ENCODE measurements at places on chromosomes 4 and X.

GRCh38 chr4:54945838-54946237, 179.6 kb downstream of the KDR start:
- DNase-seq: peak; percentile 23

DNA sequence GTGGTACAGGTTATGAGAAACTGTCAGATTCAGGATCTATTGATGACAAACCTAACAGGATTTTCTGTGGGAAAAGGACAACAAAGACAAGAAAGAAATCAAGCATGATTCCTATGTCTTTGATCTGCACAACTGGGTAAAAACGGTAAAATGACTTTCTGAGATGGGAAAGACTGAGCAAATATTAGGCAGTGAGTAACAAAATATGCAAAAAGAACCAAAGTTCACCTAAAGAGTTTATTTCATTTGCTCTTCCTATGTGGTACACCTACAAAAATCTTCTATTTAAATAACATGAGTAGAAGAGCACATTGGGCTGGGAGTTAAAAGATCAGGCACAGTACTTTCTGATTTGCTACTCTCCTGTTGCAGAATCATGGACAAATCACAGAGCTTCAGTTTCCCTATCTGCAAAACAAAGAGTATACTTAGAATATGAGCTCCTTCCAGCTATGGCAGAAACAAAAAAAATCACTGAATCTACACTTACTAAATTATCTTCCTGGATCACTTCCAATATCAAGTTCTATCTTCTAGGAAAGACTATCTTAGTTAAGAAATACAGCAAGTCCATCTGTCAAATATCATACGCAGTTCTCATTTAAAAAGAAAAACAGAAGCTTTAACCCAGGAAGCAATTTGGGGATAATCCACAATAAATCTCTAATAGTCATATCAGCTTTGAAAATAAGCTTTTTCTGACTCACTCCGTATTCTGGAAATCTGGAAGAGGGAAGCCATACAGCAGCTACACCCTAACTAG, 37.4 kb downstream of the NFXL1 start:
- no peak for DNase-seq

GRCh38 chr4:169132561-169133305, 122.7 kb upstream of the CBR4 start:
- DNase-seq: peak; percentile 37

- DNase-seq: no peak
Observed at GRCh38 chr4:89069481-89069880, 12.5 kb upstream of the FAM13A start.

- no peak for DNase-seq
Observed at GRCh38 chr4:120843849-120844527, 78.5 kb downstream of the PRDM5 start.

DNA sequence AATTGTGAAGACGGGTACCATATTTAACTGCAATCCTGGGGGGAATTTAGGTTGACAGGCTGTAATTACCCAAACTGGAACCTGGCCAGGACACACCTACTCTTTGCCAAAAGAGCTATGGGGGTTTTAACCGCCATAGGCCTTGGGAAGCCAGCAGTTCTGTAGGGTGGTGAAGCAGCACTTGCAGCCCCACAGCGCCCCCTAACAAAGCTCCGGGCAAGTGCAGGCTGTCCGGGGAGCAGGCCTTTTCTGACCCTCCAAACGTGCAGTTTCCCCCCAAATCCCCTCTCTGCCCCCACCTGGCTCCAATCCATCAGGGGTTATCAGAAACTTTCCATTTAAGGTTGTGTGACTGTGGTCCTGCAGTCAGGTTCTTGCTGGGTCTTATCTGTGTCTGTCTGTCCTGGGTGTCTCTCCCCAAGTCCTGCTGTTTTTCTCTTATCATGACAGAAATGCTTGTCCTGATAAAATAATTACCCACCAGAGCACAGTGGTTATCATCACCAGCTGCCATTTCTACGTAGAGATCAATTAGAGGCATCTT, 350.9 kb downstream of the MID1IP1 start:
- DNase-seq: no peak

- no peak for DNase-seq
Observed at GRCh38 chr4:116357758-116358157, 727.6 kb downstream of the TRAM1L1 start.

- DNase-seq: peak; percentile 52
Observed at GRCh38 chr4:94491322-94491721, 39.6 kb downstream of the PDLIM5 start.

- DNase-seq: no peak
Observed at GRCh38 chr4:175070444-175070843, 152.3 kb downstream of the ADAM29 start.

GRCh38 chrX:56853436-56853835, 124.4 kb downstream of the NBDY start:
- no peak for DNase-seq

DNA sequence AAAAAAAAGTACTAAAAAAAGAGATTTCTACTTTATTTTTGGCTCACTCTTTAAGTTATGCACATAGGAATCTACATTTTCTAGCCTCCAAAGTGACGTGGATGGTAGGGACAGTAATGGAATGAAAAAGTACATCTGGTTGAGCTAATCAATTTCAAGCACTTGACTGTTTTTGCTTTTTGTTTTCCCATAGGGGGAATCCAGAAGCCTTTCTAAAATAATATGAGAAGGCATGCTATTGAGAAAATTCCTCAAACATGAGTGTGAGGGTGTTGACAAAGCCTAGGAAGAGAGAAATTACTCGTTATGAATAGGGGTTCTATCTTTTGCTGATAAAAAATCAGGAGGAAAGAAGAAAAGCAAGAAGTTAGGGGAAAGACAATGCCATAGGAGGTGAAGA, 242.5 kb upstream of the PUDP start:
- DNase-seq: peak; percentile 62

DNA sequence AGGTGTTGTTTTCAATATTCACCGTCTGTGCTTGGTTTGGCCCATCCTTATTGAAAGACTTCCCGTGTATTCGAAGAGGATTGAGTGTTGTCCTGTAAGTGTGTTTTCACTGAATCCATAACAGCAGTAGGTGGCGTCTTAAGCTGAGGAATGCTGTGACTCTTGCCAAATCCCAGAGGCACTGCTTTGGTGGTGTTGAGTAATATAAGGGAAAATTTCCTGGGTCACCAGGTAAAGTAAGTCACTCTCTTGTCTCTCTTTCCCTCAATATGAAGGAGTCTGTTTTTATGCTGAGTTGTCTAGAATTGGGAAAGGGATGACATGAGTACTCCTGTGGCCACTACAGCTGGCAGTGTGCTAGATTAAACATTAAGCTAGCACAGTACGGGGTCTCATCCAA, 146.7 kb upstream of the ZXDB start:
- DNase-seq: no peak

DNA sequence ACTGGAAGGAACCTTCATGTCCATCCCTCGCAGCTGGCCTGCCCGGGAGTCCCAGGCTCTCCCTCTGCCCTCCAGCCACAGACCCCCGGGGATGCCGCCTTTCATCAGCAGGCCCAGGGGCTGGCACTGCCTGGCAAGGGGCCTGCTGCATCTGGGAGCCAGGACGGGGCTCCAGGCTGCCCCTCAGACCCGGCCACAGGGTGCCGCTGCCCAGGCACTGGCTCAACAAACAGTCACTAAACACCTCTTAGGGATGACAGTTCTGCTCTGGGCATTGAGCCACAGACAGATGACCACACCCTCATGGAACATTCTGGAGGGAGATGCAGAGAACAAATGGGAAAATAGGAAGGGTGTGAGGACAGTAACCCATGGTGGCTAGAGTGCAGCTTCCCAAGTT, 109.3 kb downstream of the HMX1 start:
- no peak for DNase-seq

DNA sequence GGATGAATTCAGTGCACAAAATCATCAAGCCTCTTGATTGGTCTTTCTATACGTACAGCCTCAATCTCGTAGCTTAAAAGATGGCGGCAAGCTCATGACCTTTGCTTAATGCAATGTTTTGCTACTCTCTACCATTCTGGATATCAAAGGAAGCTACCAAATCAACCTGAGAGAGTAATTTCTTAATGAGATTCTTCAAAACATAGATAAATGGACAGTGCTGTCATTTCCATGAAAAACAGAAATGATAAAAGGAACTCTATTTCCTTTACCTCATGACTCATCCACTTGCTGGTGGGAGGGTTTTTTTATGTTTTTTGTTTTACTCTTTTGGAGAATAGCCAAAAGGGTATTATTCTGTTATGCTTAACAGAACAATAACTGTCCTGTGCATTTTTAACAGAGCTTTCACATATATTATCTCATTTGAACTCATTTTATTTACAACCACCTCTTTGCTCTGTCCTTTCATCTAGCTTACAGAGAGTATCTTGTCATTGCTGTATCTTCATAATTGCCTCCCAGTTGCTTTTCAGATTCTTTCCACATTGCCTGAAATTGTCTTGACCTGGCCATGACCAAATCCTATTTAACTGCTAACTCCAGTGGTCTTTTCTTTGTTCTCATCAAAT, 138.6 kb upstream of the GPR101 start:
- no peak for DNase-seq

DNA sequence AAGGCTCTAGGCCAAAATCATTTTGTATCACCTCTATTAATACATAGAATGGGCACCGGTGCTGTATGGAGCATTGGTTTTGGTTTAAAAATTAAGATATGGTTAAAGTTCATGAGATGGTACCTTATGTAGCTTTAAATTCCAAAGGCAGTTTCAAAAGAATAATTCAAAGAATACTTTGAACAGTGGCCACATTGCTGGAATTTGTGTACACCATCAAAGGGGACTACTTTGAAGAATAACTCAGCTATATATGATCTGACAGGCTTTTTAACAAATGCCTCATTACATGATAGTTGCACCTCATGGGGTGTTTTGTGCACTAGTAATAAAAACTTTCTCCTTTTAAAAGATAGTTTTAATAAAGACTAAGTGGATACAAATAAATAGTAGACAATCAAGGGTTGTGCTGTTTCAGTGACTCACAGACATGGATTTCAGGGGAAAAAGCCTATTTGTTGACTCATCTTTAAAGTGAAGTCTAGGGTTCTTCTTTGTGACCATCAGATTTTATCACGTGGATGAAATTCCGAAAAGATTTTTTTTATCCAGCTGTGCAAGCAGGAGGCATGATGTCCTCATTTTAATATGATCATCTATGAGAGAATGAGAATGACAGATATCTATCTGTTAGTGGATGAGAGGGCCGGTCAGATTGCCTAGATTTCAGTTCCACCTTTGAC, 12.8 kb downstream of the MTM1 start:
- DNase-seq: peak; percentile 80

- DNase-seq: no peak
Observed at GRCh38 chrX:73647632-73648322, 84.8 kb downstream of the CHIC1 start.
